AG04450 (cell line): ENCODE measurements at places on chromosomes 4 and X.

- DNase-seq: peak; percentile 66
Measured at GRCh38 chr4:183987987-183988392, 82.9 kb downstream of the STOX2 start.

DNA sequence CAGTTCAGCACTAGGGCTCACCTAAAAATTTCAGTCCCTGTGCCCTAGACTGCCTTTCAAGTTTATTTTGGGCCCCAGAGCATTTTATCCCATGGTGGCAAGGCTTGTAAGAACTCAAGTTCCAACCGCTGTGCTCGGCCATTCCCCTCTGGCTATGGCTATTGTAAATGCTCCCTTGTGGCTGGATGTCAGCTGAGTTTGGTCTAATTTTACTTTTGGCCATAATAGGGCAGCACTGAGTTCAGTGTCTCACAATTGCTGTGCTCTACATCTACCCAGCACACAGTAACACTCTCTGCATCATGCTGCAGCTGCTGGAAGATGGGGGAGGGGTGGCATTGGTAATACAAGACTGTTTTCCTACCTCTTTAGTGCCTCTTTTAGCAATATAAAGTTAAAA, 210.8 kb upstream of the IRS4 start:
- no peak for DNase-seq

- no peak for DNase-seq
Measured at GRCh38 chr4:139950568-139950967, 203.4 kb downstream of the MAML3 start.

- DNase-seq: peak; percentile 87
Measured at GRCh38 chr4:55853484-55854046, at the start of gene EXOC1. Gene EXOC1, plus strand, starts transcription at chr4:55853648. Its CDS starts 4,676 bp downstream, at chr4:55858324.

DNA sequence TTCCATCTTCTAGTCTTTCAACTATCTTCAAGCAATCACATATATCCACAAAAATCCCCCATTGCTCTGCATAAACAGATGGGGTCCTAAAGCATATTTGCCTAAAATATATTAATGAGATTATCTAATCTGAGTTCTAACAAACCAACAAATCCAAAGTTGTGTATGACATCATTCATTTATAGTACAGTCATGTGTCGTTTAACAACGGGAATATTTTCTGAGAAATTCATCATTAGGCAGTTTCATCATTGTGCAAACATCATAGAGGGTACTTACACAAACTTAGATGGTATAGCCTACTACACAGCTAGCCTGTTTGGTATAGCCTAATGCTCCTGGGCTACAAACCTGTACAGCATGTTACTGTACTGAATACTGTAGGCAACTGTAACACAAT, 38.0 kb upstream of the SRD5A3 start:
- DNase-seq: no peak

DNA sequence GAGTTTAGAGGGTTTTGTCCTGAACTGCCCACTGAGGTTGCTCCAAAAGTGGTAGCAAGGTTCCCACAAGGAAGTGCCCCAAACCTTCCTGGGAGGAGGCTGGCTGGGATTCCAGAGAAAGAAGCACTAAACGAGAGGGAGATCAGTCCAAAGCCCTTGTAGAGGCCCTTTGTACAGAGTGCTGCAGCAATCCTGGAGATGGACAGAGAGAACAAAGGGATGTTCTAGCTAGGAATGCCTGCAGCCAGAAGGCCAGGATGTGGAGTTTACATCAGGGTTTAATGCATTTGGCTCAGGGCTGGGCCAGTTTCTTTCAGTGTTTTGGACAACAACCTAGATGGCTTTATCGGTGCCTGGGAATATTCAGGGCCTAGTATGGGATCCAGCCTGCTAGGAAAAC, 2155.1 kb upstream of the AGA start:
- no peak for DNase-seq

- DNase-seq: no peak
Measured at GRCh38 chr4:65538571-65538970, 131.7 kb downstream of the EPHA5 start.

GRCh38 chr4:169338241-169338640, 67.5 kb upstream of the SH3RF1 start:
- DNase-seq: no peak

- DNase-seq: peak; percentile 99
Measured at GRCh38 chr4:7960790-7961655, 21.4 kb upstream of the AFAP1 start.

GRCh38 chr4:7813674-7814073, 126.0 kb downstream of the AFAP1 start:
- DNase-seq: peak; percentile 46

DNA sequence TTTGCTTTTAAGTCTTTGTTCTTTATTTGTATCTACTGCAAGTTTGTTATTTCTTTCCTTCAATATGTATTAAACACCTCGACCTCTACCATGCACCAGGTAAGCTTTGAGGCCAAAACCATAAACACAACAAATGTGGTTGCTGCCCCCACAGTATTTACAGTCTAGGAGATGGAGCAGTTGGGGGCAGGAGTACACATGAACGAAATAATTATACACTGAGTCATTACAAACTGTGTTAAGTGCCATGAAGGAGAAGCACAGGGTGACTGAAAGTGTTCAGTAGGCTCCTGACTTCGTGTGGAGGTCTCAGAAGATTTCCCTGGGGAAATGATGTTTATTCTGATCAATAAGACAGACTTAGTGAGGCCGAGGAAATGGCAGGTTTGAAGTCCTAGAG, 30.3 kb downstream of the SLC25A43 start:
- DNase-seq: no peak

GRCh38 chr4:74375824-74376426, 11.0 kb downstream of the EREG start:
- DNase-seq: no peak

DNA sequence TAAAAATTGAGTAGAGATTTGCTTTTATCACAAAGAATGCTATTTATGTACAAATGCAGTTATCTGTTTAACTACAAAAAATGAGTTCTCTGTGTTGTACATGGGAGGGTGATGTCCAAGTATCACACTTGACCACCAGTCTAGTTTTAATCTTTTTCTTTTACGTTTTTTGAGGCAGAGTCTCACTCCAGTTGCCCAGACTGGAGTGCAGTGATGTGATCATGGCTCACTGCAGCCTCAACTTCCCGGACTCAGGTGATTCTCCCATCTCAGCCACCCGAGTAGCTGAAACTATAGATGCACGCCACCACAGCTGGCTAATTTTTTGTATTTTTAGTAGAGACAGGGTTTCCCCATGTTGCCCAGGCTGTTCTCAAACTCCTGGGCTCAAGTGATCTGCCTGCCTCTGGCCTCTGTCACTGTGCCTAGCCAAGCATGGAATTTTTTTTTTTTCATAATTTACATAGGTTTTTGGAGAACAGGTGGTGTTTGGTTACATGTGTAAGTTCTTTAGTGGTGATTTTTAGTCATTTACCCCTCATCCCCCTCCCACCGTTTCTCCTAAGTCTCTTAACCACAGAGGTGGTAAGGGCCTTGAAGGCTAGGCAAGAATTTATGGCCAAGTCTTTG, 47.9 kb upstream of the RPA4 start:
- no peak for DNase-seq

DNA sequence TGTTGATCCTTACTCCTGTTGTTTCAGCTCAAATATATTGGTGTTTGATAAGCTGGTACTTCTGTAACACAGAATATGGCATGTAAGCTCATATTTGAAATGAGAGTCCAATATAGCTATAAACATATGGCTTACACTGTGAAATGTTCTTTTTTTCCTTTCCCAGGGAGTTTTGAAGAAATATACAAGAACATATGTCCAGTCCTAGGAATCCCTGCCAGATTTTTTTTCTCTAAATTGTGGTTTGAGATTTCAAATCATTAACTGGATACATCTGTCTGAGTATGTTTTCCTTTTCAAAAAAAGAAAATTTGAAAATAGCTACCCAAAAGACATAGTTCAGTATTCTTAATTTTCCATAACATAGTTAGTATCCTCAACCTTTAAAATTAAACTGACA, 60.2 kb downstream of the HMGB2 start:
- peak; percentile 32 for DNase-seq

DNA sequence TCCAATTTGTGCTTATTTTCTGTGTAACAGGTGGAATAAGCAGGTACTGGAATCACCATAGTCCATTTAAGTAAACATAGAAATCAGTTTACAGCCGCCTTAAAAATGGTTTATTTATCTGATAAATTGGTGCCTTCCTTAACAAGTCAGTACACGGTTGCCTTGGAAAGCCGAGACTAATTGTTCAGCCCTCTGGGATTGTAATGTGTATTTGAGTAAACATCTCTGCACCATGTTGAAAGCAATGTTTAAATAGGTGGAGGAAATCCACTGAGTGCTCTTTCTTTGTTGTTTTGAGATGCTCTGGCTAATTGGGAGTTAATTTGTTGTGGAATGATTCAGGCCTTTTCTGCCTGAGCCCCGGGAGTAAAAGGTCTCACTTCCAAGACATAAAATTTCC, 45.7 kb upstream of the ADRA2C start:
- DNase-seq: no peak

DNA sequence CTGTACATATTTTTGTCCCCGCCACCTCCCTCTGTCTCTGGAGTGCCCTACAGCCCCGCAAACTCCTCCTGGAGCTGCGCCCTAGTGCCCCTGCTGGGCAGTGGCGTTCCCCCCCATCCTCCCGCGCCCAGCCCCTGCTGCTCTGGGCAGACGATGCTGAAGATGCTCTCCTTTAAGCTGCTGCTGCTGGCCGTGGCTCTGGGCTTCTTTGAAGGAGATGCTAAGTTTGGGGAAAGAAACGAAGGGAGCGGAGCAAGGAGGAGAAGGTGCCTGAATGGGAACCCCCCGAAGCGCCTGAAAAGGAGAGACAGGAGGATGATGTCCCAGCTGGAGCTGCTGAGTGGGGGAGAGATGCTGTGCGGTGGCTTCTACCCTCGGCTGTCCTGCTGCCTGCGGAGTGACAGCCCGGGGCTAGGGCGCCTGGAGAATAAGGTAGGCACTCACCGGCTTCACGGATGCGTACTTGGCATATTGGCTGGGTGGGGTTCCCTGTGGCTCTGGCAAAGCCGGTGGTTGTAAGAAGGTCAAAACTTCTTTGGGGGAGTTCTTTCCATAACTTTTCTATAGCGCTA, 653 bp downstream of the HHIP start:
- DNase-seq: no peak

- no peak for DNase-seq
Measured at GRCh38 chr4:37562592-37562991, 123.6 kb downstream of the RELL1 start.

- peak; percentile 15 for DNase-seq
Measured at GRCh38 chr4:13355111-13355880, 128.8 kb downstream of the RAB28 start.

- DNase-seq: no peak
Measured at GRCh38 chrX:88355252-88355651, 391.8 kb upstream of the CPXCR1 start.

DNA sequence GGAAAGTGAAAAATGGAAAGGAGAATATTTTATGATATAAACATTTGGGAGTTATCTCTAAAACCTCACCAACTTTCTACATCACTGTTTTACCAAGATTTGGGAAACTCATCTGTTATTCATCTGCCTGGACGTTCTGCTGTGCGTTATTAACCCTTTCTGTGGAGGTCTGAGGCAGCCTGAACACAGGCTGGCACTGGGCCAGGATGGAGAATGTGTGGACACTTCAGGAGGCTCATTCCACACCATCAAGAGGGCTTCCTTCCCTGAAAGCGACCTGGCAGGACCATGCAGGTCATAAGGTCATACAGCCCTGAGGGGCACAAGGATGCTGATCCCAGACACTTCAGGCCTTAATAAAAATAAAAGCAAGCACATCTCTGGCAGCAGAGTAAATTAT, 31.2 kb upstream of the TMEM184C start:
- no peak for DNase-seq

GRCh38 chr4:80111276-80111675, 38.2 kb upstream of the ANTXR2 start:
- DNase-seq: no peak

- DNase-seq: no peak
Measured at GRCh38 chrX:31223817-31224216, 152.0 kb upstream of the FTHL17 start.
